ENCODE measurements at places on chromosomes 1 and 21.

- DNase-seq: peak; percentile 65
These were observed 57.6 kb upstream of the KIF1B start for GRCh38 chr1:10152709-10153284.

GRCh38 chr1:178566187-178566586 is 53.3 kb downstream of the TEX35 start:
- no peak for DNase-seq

- peak; percentile 69 for DNase-seq
These were observed 19.7 kb upstream of the LMX1A start for GRCh38 chr1:165376041-165376810.

- no peak for DNase-seq
These were observed 13.1 kb upstream of the SLC30A1 start for GRCh38 chr1:211591980-211592493.

GRCh38 chr1:47230692-47231300 is 1.2 kb downstream of the TAL1 start:
- DNase-seq: no peak

GRCh38 chr1:28796352-28797211 is 15.4 kb upstream of the OPRD1 start:
- no peak for DNase-seq

DNA sequence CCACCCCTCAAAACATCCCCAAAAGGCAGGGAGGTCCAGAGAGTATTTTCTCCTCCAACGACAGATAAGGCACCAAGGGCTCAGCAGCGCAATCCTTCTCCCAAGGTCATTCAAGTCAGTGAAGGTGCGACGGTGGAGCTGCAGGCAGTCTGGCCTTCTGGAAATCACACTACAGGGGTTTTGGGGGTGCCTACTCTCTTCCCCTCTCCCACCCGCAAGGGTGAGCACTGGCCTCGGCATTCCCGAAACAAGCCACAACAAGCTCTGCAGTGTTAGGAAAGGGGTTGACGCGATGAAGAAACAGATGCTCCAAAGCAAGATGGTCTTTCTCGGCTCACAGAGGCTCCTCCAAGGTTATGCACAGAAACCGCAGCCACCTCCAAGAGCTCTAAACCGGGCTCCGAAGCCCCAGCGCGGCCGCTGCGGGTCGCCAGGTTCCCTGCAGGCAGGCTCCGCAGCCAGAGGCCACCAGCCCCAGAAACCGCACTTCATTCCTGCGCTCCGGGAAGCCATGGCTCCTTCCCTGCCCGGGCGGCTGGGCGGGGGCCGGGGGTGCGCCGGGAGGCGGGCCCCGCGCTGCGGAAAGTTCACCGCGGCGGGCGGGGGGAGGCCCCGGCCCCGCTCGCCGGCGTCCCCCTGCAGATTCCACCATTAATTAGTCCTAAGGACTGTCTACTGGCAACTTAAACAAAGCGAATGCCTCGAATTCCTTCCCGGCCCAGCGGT is 1.1 kb downstream of the LUZP1 start:
- DNase-seq: peak; percentile 78

- DNase-seq: no peak
These were observed 670 bp downstream of the COX20 start for GRCh38 chr1:244836135-244836521.

GRCh38 chr1:201894343-201895119 is 5.8 kb downstream of the SHISA4 start:
- no peak for DNase-seq

DNA sequence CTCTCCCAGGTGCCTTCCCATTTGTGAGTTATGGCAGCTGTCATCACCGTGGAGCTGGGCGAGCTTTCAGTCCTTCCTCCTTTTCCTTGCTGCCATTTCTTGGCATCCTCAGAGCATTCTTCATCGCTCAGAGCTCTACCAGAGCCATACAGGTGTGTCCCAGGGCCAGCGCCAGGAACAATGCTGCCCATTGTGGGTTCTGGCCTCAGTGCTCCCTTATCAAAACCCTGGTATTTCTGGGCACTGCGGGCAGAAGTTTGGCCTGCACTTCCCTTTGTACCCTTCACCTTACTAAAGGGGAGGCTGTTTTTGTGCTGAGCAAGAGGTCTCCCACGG is 28.5 kb downstream of the RASSF5 start:
- DNase-seq: no peak

GRCh38 chr1:24948079-24948827 is 18.2 kb upstream of the RUNX3 start:
- DNase-seq: no peak

- DNase-seq: no peak
These were observed 114.2 kb downstream of the SLC16A1 start for GRCh38 chr1:112841825-112842224.

DNA sequence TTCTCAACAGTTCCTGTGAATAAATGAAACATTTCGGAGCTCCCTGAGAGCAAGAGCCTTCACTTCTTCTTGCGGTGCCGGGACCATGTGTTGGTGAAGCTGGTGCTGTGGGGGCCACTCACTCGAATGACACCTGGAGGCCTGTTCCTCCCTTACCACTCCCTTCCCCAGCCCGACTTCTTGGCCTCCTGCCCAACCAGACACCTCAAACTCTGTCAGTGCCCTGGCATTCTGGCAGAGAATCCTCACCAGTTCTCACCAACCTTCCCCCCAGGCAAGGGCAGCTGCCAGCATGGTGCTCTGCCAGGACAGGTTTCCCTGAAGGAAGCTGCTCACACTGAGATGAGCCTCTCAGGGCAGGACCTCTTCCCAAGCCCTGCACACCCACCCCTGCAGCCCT is 68.3 kb downstream of the MPZL1 start:
- no peak for DNase-seq

DNA sequence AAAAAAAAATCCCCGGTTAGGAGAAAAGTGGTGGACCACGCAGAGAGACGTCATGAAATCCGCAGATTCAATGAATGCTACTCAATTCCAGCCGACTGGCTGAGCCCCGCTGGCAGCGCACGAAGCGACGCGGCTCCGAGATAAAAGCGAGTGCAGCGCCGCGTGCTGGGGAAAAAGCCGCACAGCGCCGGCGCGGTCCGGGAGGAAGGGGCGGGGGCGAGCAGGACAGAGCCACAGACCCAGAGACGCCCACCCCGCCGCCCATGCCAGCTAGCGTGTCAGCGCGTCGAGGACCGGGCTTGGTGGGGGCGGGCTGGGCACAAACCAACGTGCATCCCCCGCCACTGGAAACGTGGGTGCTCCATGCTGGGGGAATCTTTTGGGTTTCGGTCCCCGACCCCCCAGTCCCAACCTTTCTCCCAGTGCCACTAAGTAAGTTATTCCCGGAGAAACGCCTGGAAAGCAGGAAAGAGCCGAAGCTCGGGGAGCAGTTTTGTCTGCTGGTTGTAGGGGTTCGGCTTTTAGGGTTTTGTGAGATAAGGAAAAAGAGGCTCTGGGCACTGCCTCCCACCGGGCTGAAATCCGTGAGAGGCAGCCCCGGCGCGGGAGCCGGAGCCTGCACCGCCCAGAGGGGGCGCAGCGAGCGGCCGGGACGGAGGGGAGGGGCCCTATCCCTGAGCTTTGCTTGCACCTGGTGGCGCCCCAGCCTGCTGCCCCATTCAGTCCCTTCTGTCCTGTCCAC is at the start of gene KCNJ6:
Gene KCNJ6, minus strand, starts transcription at position 148 of the 742 bp plus-strand sequence. CDS start 75,775 bp downstream, outside the sequence.
- no peak for DNase-seq

GRCh38 chr21:43645136-43645891 is 14.0 kb downstream of the HSF2BP start:
- no peak for DNase-seq

DNA sequence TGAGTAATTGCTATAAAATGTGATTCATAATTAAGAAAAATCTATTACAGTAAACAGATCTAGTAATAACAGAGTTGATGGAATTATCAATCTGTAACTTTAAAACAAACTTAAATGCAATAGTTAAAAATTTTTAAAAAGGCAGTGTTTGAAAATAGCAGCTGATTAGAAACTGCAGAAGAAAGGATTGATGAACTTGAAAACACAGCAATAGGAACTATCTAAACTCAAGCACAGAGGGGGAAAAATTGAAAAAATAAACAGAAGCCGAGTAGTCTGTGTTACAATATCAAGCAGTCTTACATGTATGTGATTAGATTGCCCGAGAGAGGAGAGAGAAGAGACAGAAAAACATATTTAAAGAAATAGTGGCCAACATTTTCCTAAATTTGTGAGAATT is 569.0 kb upstream of the B3GALT2 start:
- no peak for DNase-seq

DNA sequence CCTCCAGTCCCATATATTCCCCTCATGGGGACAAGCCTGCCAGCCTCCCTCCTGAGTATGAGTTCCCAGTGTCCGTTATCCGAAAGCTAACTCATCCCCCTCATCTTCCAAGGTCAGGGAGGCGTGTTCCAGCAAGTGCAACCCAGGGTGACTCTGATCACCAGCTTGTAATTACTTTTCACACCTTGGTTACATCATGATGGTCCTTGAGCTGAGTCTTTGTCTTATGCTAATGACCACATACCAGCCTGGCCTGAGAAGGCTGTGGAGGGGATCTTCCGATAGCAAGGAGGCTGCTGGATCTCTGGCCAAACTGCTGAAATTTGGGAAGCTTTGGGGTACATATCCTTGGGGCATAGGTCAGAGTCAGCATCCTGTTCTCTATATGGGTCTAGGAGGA is 99.6 kb downstream of the DDX20 start:
- no peak for DNase-seq

DNA sequence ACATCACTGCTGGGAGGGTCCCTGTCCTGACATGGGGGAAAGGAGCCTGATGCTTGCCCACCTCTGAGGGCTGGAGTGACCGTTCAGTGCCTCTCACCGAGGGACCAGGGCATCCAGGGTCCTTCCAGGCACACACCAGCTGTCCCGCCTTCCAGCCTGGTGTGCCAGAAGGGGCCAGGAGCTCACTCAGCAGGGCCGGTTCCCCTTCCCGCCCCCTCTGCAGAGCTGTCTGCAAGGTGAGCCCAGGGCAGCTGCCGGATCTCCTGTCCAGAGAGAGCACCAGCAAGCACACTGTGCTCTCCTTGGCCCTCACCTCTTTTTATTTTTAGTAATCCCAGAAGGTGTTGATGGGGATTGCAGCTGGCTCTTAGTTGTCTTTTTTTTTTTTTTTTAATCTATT is 16.9 kb downstream of the H6PD start:
- no peak for DNase-seq

DNA sequence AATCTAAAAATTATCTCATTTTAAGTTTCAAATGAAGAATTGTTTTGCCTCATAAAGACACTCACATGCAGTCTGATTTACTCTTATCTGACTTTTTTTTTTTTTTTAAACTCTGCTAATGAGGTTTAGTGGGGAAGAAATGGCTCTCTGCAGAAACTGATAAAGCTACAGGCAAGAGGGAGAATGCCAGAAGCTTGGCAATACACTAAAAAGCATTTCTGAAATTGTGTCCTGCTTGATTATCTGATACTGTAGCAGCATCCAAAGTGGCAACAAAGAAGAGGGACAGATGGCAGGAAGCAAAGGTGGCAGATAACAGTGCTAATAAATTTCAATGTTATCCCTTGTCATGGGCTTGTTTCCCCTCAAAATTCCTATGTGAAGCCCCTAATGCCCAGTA is 1744.9 kb downstream of the NCAM2 start:
- DNase-seq: no peak

DNA sequence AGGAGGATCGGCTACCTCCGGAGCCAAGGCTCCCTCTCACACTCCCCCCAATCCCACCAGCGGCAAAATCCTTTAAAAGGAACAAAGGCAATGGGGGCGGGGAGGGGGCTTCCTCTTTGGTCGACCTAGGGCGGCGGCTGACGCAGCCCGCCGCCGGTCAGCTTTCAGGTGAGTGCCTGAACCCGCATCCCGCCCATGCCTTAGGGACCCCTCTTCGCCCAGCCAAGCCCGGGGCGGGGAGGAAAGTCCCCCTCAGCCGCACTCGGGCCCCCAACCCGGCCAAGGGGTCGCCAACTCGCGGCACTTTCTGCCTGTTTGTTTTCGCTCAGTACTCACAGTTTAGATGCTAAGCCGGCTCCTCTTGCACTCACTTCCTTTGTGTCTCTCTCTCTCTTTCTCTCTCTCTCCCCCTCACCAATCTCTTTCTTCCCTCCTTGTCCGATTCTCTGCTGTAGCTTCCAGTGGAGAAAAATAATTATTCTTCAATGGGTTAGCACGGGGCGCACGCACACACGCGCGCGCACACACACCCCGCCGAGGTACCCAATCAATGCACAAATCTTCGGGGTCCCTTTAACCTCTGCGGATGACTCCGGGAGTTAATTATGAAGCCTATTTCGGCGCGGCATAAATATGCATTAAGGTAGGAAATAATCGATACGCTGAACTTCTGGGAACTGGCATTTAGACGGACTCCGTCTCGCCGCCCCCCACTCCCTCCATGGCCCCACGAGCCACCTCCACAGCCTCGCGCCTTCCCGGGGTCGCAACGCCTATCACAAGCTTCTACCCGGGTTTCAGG is at the start of gene BLACAT1:
Gene BLACAT1, minus strand, starts transcription at position 465 of the 802 bp plus-strand sequence.
- DNase-seq: no peak

GRCh38 chr1:108828074-108828961 is 28.6 kb downstream of the AKNAD1 start:
- peak; percentile 82 for DNase-seq

- no peak for DNase-seq
These were observed 95.5 kb upstream of the RALGPS2 start for GRCh38 chr1:178629252-178630154.

GRCh38 chr21:38075833-38076587 is 159.8 kb upstream of the KCNJ6 start:
- DNase-seq: no peak

Data from activated effector memory CD4-positive, alpha-beta T cell treated with anti-CD3 and anti-CD28 coated beads, Interleukin-2, amount 50 U/mL, for 16 hours (primary cell).